ENCODE measurements at places on chromosomes 16 and 17. TPM values are rescaled to one million over a fixed set of nuclear protein-coding genes. Genes with fewer than 3 reads are reported as not detected.

CCL16 gene
- total RNA-seq: not detected

KRTAP4-6 gene
- not detected for total RNA-seq

CRYBA1 gene
- total RNA-seq: not detected

PPL gene
- 4.8 TPM for total RNA-seq

PITPNC1 gene
- 23.8 TPM for total RNA-seq

ALOXE3 gene
- 10.0 TPM for total RNA-seq

TBC1D26 gene
- total RNA-seq: 0.07 TPM

MT1E gene
- 0.17 TPM for total RNA-seq

NSRP1 gene
- 28.1 TPM for total RNA-seq

RNF112 gene
- 0.48 TPM for total RNA-seq

RRAD gene
- total RNA-seq: 64.4 TPM

SLC5A2 gene
- 0.47 TPM for total RNA-seq

HOXB5 gene
- total RNA-seq: 1.5 TPM

SPNS2 gene
- 11.3 TPM for total RNA-seq

PTGES3L gene
- total RNA-seq: 1.0 TPM

KREMEN2 gene
- 2.5 TPM for total RNA-seq

LPCAT2 gene
- 7.0 TPM for total RNA-seq

FLOT2 gene
- 78.7 TPM for total RNA-seq

CTRB2 gene
- total RNA-seq: not detected

MPV17L gene
- 4.7 TPM for total RNA-seq

PPY gene
- 0.44 TPM for total RNA-seq

TMEM100 gene
- not detected for total RNA-seq

GNAO1 gene
- total RNA-seq: 1.2 TPM

TMEM114 gene
- not detected for total RNA-seq

DHRS7C gene
- not detected for total RNA-seq

TBX6 gene
- total RNA-seq: 0.24 TPM

SLC25A19 gene
- 17.9 TPM for total RNA-seq

MYADML2 gene
- not detected for total RNA-seq

CBFB gene
- 68.7 TPM for total RNA-seq

NAE1 gene
- 73.7 TPM for total RNA-seq

PIRT gene
- not detected for total RNA-seq

SDR42E2 gene
- total RNA-seq: not detected

EFNB3 gene
- 1.4 TPM for total RNA-seq

NHERF1 gene
- total RNA-seq: 41.3 TPM

GNGT2 gene
- 1.1 TPM for total RNA-seq

HOXB6 gene
- total RNA-seq: 3.8 TPM

OR2C1 gene
- not detected for total RNA-seq

INCA1 gene
- 1.5 TPM for total RNA-seq

SLC6A2 gene
- total RNA-seq: 0.14 TPM

ORC6 gene
- 46.6 TPM for total RNA-seq

PDF gene
- 38.8 TPM for total RNA-seq

ATF7IP2 gene
- 10.4 TPM for total RNA-seq

TPSG1 gene
- not detected for total RNA-seq

SLC5A11 gene
- 0.46 TPM for total RNA-seq

UTS2R gene
- not detected for total RNA-seq

MMP28 gene
- total RNA-seq: 7.3 TPM

KRTAP1-5 gene
- total RNA-seq: not detected

GINS2 gene
- 28.6 TPM for total RNA-seq

MPP2 gene
- total RNA-seq: 1.1 TPM

OR1F1 gene
- 0.31 TPM for total RNA-seq

MYH1 gene
- total RNA-seq: not detected

Measured in A549 treated with Hydrocortisone at 1 μM for 4 hours (cell line).